ENCODE measurements at places on chromosomes 5 and 9. TPM values are rescaled to one million over a fixed set of nuclear protein-coding genes. Genes with fewer than 3 reads are reported as not detected.
A peak's percentile ranks its signal among the peaks of the same experiment; 100 is the strongest.

DNA sequence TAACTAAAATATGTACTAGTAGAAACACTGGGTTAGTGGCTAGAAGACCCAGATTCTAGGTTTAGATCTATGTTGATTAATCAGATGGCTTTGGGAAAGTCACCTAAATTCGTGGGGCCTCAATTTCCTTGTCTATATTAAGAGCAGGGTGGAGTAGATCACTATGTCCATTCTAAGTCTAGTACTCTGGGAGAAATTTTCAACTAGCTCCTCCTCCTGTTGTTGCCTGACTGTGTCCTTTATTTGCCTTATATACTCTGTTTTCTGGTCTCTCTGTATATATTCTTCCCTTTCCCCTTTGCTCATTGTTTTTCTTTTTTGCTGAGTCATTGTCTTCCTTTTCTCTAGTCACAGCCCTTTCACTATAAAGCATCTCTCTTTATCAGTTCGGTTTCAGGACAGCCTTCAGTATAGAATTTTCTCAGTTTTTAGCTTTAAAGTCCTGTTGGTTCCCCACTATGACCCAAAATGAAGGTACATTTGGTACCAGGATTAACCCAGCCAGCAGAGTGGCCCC lies 44.5 kb upstream of the CDH6 start:
- DNase-seq = no peak

DNA sequence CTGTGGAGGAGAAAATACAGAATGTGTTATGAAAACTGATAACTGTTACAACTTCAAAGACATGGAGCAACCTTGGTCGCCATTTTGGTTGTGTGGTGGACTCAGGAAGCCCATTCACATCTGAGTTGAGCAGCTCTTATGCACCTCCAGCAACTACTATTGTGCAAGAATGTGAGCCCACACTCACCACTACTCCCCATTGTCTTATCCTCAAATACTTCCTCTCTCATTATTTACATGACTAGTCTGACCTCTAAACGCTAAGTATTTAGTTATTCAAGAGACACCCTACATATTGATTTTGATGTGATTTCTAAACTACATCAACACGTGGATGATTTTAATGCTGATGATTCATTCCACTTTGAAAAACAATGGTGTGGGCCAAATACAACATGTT lies 516.6 kb upstream of the CLINT1 start:
- DNase-seq = no peak

DNA sequence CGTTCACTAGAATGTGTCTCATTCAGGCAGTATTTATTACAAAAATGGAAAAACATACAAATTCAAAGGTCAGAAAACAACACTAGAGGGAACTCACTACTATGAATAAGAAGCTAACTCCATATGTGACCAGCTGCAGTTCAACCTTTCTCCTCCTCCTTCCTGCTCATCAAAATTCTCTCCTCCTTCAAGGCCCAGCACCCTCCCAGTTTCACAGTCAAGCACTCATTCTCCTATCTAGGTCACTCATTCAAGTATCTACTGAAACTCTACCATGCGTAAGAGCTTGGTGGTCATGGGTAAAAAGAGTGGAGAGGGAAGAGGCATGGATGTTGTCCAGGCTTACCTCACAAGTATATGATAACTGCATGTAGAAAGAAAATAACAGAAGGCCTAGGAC lies 27.7 kb downstream of the ECPAS start:
- DNase-seq = no peak

- DNase-seq = no peak
Measured at GRCh38 chr5:127814588-127814973, 111.4 kb downstream of the CCDC192 start.

DNA sequence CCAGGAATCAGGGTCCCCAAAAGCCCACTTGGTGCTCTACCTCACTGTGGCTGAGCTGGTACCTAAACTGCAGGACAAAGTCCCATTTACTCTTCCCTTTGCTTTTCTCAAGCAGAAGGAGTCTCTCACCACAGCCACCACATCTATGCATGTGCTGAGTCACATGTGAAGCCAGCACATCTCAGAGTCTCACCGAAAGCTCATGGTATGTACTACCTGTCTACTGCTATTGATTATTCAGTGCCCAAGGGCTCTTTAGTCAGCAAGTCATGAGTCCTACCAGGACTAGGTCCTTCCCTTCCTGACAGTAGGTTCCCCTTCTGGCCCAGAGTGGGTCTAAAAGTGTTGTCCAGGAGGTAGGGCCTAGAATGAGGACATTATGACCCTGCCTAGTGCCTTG lies 130.7 kb upstream of the NTRK2 start:
- DNase-seq = no peak

DNA sequence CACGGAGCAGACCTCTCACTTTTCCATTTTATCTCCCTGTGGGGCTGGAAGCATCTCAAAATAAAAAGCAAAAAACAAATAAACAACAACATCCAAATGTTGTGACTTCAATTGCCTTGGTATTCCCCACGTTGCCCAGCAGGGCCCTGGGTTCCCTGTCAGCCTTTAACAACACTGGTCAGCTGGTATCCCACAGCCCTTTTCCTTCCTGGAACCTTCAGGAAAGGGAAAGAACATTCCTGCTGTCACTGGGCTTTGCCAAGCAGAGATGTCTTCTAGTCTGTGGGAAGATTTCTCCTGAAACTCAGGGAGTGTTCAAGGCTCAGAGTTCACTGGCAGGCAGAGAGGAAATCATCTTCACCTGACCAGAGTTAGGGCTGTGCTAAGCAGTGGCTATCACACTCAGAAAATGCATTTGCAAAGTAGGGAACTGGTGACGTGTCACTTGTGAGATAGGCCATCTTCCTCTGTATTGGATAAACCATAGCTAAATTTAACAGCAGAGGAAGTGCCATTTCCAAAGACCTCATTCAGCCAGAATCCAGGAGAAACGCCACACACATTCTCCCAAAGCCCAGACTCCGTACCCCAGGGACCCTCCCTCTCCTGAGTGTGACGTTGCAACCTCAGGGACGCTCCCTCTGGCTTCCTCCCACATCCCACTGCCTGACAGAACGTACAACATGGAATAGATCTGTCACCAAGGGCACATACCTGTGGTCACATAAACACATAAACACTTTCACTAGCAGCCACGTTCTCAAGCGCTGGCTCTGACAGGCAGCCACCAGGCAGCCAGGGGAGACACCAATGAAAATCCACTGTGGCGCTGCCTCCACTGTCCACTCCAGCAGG lies 274.0 kb upstream of the DAPK1 start:
- DNase-seq = peak; percentile 54

- no peak for DNase-seq
Measured at GRCh38 chr5:168683247-168683926, 104.2 kb upstream of the PANK3 start.

GRCh38 chr9:27431543-27432147 lies 92.4 kb upstream of the IFNK start:
- DNase-seq = no peak

- DNase-seq = peak; percentile 51
Measured at GRCh38 chr9:68608763-68609162, 68.1 kb upstream of the TMEM252 start.

DNA sequence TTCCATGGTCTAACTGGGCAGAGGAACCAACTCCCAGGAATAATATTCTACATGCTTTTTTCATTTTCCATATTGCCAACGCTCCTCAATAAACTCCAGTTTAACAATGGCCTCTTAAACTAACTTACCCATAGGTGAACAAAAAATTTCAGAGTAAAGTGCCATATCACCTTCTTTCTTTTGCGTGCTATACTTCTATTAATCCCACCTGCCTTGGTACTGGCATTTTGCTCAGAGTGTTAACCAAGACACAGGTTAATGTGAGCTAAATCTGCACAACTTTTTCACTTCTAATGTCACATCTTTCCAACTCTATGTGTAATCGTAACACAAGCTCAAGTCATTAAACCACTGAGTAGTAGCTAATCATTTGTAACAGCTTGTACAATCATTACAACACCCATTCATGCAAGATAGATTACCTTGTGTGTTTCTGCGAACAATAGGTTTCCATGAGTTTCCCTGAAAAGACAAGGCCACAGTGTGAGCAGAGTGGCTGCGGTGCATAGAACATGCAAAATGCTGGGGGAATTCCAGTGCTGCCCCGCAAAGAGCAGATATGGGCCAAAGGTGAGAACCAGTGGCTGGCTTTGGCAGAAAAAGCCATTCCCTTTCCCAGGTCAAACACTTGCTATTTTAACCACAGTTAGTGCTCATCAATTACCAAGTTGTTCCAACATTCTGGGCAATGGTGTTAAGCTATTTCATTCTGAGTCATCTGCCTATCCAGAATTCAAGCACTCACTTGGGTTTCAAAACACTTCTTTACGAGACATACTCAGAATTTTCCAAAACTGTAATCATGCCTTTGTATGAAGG lies 42.8 kb downstream of the TIMD4 start:
- no peak for DNase-seq

- DNase-seq = no peak
Measured at GRCh38 chr5:111463311-111463710, 49.0 kb downstream of the STARD4 start.

DNA sequence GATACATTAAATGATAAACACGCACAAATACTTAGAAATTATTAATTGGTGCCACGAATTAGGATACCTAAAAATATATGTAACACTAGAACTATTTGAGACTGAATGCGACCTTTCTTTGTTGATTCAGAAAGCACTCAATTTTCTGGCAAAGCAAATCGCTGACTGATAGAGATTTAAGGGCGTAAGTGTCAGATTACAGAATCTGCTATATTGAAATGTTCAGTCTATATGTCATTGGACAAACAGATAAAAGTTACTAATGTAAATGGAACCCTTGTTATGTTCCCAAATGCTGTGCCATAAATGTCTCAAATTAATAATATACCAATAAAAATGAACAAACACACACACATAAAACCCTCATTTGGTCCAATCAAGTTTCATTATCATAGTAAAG lies 137.9 kb downstream of the MPDZ start:
- no peak for DNase-seq

GRCh38 chr5:150605546-150605945 lies 34.9 kb upstream of the SYNPO start:
- DNase-seq = peak; percentile 78

DNA sequence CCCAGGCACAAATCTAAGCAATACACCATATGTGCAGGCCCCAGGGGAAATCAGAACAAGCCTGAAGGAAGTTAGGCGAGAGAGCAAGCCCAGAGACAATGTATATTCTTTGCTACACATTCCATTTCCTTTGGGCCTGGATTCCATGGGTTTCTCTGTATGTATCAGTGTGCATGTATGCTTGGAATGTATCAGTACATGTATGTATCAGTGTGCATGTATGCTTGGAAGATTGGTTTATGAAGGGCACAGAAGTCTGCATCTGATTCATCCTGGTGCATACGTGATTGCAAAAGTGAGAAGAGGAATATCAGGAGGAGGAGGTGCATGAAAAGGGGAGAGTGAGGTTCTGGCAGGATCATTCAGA lies 232.6 kb upstream of the ANKRD55 start:
- no peak for DNase-seq

DNA sequence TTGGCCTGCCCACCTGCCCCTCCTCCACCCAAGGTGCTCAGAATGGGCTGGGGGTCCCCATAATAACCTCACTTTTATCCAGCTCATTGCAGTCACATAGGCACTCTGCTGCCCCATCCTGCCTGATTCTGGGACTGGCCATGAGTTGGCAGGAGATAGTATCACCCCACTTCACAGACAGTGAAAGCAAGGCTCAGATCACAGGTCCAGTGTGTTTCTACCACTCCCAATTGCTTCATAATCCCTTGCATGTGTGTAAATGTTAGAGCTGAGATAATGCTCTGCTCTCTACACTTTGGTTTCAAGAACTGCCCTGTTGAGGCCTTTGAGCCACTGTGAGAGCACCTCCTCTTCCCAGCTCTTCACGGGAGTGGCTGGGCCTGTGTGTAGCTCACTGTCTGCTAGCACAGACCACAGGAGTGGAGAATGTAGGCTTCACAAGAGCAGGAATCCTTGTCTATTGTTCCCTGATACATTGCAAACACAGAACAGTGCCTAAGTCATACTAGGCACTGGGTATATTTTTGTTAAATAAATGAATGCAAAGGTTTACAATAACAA lies 8.4 kb downstream of the PCYOX1L start:
- no peak for DNase-seq

- DNase-seq = no peak
Measured at GRCh38 chr9:137728444-137729311, 109.9 kb downstream of the EHMT1 start.

DNA sequence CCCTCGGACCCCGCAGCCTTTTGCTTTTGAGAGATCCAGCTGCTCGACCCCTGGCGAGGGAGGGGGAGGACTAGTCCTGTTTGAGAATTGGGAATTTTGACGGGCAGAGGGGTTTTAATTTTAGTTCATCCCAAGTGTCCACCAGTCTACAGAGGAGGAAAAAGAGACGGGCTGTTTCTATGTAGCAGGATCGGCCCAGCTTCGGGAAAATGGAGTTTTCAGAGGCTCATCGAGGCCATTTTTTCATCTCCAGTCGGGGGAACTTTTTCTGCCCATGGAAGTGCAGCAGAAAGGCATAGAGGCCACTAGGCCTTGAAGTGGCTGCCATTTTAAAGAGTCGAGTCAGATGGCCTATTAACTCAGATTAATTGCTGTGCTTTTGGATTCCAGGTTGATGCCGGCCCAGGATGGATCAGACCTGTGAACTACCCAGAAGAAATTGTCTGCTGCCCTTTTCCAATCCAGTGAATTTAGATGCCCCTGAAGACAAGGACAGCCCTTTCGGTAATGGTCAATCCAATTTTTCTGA lies 1.2 kb downstream of the NSD1 start:
- no peak for DNase-seq

- DNase-seq = no peak
Measured at GRCh38 chr5:143074414-143074996, 304.3 kb downstream of the ARHGAP26 start.

DNA sequence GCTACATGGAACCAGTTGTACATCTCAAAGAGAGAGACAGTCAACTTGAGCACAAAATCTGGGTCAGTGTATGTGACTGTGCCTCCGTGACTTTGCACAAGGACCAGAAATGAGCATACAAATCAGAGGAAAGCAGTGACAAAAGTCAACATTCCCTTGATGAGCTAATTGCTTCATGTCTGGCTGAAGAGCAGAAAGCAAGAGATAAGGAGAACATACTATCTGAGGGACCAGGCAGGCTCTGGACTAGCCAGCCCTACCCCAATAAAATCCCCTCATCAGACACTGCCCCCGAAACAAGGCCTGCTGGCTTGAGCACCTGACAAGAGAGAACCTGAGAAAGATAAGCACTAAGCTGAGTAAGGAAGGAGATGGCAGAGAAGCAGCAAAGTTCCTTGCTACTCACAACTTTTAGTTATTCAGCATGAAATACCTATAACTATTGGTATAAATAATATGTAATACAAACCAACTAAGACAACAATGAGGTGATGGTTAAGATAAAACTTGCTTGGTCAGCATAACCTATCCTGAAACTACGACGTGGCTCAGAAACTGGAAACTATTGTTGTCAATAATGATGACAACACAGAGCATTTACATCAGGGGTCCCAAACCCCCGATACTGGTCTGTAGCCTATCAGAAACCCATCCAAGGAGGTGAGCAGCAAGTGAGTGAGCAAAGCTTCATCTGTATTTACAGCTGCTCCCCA lies 9.5 kb downstream of the SIL1 start:
- DNase-seq = no peak

COL15A1 gene
- 34.7 TPM for total RNA-seq

SPINK1 gene
- total RNA-seq = not detected

UIMC1 gene
- 27.5 TPM for total RNA-seq

FAM151B gene
- 2.5 TPM for total RNA-seq

KCNN2 gene
- 10.7 TPM for total RNA-seq

CDC25C gene
- total RNA-seq = 0.29 TPM

CFAP90 gene
- 0.09 TPM for total RNA-seq

CDX1 gene
- 0.23 TPM for total RNA-seq

SOX30 gene
- total RNA-seq = 0.25 TPM

GAS1 gene
- 33.5 TPM for total RNA-seq

RANBP17 gene
- total RNA-seq = 7.1 TPM

DPM2 gene
- total RNA-seq = 16.6 TPM

Measured in right cardiac atrium (tissue), 5 donors.